ENCODE measurements at places on chromosomes 13 and 19.

GRCh38 chr13:25687471-25688225 lies 315.9 kb downstream of the ATP8A2 start:
- DNase-seq = no peak

- DNase-seq = no peak
Measured at GRCh38 chr13:46553521-46553885, 533 bp downstream of the LRCH1 start.

GRCh38 chr13:99866781-99867180 lies 104.8 kb downstream of the ZIC5 start:
- no peak for DNase-seq

DNA sequence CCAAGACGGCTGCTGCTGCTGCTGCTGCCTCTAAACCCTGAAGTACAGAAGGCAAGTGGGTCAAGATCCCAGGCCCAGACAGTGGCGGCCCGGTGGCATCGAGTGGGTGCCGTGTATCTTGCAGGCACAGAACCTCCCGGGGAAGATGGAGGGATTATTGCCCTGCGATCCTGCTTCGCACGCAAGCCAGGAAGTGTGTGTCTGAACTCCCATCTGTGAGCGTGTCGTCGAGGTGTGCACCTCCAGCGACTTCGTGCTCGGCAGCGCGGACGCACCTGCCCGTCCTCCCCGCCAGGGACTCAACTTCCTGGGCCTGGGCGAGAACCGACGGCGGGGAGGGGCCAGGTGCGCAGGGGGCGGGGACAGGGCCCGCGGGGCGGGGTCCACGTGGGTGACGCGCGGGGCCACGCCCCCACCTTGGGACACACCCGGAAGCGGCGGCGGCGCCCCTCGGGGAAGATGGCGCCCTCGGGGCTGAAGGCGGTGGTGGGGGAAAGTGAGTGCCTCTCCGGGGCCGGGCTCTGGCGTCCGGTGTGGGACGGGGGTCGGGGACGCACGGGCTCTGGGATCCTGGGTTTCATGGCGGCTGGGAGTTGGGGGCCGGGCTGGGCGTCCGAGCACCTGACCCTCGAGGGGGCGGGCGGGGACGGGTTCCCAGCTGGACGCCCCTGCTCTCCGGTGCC lies at the start of gene STXBP2:
Gene STXBP2 (plus strand): TSS at position 420 of the 683 bp plus-strand sequence. CDS start 40 bp downstream, at position 460.
- peak; percentile 82 for DNase-seq

GRCh38 chr13:106372199-106373155 lies 163.0 kb downstream of the EFNB2 start:
- DNase-seq = no peak

- no peak for DNase-seq
Measured at GRCh38 chr13:40923867-40924266, 95.2 kb downstream of the ELF1 start.

DNA sequence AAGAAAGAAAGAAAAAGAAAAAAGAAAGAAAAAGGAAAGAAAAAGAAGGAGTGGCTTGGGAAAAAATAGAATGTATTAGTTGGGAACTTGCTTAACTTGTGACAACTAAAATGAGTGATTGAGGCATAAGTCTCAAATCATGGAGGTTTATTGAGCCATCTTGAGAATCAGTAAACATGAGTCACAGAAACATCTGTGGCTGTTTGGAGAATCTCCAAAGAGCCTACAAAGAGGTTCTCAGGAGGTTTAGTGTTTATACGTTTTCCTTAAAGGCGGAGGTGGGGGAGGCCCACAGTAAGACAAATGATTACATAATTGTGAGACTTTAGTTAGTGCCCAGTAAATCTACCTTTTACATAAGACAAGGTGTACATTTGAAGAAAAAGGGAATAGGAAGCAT lies 38.6 kb downstream of the WDR87 start:
- no peak for DNase-seq

- no peak for DNase-seq
Measured at GRCh38 chr19:33167438-33167837, 26.7 kb upstream of the LRP3 start.

DNA sequence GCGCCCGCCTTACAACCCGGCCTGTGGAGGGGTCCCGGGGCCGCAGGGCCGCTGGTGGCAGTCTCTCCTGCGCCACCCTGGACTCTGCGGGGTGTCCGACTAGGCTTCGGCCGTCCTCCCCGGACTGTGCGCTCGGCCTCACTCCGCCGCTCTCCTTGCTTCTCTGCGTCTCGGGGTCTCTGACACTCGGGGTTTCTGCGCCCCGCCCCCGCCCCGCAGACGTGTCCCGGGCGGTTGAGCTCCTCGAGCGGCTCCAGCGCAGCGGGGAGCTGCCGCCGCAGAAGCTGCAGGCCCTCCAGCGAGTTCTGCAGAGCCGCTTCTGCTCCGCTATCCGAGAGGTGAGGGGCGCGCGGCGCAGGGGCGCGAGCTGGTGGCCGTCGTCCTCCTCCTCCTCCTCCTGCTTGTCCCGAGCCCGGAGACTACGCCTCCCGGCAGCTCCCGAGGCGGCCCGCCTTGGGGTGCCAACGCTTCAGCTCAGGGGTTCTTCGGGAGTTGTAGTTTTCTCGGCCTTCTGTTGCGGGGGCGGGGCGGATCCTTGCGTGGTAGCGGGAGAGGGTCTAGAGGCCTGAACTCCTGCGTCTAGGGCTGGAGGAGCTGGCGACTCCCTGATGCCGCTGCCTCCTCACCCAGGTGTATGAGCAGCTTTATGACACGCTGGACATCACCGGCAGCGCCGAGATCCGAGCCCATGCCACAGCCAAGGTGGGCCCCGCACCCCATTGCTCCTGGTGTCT lies 627 bp downstream of the LIN7B start:
- DNase-seq = no peak

- DNase-seq = no peak
Measured at GRCh38 chr13:22703601-22704209, 477.1 kb upstream of the SGCG start.

DNA sequence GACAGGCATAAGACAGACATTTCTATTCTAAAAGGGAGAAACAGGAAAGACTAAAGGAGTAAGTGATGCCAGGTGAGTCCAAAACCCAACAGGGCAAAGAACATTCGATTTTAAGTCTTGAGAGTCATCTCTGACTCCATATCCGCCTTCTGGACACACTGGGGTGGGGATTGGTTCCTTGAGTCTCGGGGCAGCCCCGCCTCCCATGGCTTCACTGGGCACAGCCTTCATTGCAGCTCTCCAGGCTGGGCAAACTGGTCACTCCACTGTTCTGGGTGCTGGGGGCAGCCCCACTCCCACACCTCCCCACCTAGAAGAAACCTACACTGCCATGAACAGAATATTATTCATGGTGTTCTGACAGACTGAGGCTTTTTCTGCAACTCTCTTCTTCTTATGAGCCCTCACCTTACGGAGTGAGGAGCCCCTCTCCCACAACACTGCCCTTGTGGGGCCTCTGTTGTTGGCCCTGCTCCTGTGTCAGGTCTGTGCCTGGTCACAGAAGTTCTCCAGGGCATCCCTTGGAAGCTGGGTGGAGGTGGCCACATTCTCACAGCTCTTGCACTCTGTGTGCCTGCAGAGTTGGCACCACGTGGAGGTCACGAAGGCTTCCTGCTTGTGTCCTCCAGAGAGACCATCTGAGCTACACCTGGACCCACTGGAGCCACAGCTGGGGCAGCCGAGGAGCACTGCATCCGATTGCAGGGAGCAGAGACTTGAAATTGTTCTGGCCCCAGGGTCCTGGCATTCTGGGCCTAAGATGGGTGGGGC lies 95.4 kb downstream of the COL4A2 start:
- no peak for DNase-seq

DNA sequence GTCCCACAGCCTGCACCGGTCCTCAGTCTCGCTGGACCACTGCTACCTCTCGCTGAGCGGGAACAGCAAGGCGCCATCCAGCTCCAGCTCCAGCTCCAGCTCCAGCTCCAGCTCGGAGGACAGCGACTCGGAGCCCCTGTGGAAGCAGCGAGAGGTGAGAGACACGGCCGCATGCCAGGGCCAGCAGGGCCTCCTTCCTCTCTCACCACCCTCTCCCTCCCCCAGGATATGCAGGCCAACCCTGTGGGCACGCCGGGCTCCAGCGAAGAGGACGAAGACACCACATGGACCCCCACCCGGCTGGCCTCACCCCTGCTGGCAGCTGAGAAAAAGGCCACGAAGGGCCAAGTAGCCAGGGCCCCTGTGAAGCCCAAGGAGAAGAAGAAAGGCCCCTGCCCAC lies 7.3 kb downstream of the SIX5 start:
- DNase-seq = no peak

GRCh38 chr13:38688674-38689073 lies 1.8 kb downstream of the FREM2 start:
- no peak for DNase-seq

DNA sequence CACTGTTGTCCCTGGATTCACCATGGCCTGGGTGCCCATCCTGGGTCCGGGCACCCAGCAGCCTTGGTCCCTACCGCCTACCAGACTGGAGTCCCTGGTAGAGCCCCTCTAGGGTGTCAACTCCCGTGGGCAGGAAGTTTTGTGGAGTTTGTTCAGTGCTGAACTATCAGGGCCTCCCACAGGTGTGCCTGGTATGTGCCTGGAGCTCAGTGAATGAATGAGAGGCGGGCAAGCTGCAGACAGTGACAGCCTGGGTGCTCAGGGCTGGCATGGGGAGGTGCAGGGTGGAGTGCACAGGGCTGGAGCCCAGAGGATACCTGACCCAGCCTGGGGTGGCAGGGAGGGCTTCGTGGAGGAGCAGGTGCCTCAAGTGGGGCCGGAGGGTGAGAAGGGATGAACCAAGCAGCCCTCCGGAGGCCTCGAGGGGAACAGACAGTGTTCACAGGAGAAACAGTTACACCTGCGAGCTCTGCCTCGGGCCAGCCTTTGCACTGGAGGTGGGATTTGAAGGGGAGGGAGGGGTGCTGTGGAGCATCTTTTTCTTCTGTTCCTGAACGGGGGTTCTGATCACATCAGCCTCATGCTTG lies 29.6 kb downstream of the PAK4 start:
- DNase-seq = no peak

DNA sequence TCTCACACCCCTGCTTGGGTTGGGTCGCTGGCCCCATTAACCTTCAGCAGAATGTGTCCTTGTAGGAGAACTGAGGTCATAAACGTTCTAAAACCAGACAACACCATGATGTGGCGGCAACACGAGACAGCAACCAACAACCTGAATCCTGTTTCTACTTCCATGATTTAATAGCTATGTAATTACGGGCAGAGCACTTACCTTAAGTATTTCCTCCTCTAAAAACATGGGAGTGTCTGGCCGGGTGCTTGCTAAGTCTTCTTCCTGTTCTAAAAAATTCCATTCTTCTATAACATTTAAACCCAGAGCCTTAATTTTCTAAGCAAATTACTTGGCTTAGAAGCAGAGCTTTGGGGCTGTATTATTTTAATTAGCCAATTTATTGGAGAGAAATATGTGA lies 33.5 kb upstream of the IRS2 start:
- no peak for DNase-seq

DNA sequence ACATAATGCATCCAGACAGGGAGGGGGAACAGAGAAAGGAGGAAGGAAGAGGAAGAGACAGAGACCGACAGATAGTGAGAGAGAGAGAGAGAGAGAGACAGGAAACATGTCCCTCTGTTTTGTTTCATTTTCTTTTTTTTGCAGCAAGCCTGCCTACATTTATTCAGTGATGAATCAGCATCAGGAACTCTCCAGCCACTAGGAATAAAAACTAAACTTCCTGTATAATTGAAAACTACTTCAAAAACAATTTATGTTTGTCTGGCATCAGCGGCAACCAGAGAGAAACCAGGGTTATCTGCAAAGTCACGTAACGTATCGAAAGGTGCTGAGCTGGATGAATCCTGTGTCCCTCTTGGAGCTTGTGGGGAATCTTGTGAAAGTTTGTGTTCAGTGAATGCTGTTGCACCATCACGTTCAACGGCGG lies 148.6 kb upstream of the SOX21 start:
- DNase-seq = no peak

- no peak for DNase-seq
Measured at GRCh38 chr19:44755219-44755618, 6.7 kb downstream of the BCL3 start.

- no peak for DNase-seq
Measured at GRCh38 chr13:30906411-30907051, 460 bp downstream of the MEDAG start.

DNA sequence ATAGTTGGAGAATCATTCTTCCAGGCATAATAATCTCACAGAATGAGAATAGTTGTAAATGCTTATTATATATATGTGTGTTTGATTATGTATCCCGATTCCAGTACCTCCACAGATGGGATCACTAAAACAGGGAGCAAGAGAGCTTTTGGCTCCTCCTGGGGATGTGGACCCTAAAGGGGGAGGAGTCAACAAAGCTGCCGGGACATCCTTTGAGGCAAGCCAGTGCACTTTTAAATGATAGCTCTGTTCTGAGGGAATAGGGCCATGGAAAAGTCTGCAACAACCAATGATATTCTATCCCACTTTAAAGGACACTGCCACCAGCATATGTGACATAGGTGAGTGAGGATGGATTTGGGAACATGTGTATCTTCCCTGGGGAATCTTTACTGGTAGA lies 40.8 kb downstream of the SLITRK5 start:
- DNase-seq = no peak

DNA sequence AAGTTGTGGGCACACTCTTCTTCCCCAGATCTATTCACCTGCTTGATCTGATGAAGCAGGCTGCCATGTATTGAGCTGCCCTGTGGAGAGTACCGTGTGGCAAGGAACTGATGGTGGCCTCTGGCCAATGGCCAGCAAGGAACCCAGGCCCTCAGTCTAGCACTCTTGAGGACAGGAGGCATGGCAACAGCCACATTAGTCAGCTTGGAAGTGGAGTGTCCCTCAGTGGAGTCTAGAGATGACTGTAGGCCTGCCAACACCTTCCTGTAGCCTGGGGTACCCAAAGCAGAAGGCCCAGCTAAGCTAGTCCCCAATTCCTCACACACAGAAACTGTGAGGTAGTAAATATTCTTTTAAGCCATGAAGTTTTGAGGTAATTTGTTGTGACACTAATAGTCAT lies 412.5 kb downstream of the DACH1 start:
- no peak for DNase-seq
